ENCODE measurements at places on chromosomes 3 and 15. TPM values are rescaled to one million over a fixed set of nuclear protein-coding genes. Genes with fewer than 3 reads are reported as not detected.
A peak's percentile ranks its signal among the peaks of the same experiment; 100 is the strongest.

Gene CADPS
- polyA plus RNA-seq = 0.05 TPM

Gene TNFSF10
- polyA plus RNA-seq = 16.2 TPM

Gene RASGRF1
- polyA plus RNA-seq = not detected

Gene BCHE
- 18.4 TPM for polyA plus RNA-seq

- DNase-seq = no peak
Observed at GRCh38 chr3:146044046-146044445, 116.9 kb downstream of the PLOD2 start.

DNA sequence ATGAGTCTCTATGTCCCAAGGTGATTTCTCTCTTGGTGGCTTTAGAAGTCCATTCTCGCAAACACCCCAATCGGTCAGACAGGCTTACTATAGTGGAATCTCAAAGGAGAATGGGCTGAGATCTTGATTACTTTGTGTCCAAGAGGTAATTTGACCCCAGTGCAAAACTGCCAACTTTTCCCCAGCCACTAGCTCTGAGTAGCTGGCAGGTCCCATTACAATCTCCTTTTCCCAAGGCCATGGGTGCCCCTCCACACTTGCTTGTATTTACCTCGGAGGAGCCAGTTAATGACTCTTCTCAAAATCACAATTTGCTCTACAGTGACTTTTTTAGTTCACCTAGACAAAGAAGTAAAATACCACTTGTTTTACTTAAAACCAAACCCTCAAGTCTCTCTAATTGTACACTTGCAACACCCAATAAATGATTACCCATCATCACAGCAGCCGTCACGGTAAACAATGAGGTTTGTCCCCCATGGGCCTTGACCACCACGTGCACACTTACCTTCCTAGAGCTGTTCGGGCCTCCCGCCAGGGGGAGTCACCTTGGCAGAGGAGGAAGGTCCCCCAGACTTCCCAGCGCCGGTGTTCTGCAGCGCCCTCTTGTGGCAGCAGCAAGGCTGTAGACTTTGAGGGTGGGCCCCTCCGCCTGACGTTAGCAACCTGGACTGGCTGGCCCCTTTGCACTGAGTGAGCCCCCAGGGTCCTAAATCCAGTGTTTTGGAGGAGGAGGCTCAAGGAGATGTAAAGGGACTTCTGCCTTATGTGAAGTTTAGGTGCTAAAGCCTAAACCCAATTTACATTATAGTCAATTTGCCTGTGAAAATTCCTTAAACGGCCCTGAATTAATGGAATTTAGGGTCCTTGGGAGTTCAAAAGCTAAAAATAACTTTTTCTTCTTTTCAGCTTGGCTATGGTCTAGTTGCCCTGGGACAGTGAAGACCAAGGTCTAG, 18.7 kb upstream of the HDAC11 start:
- peak; percentile 84 for DNase-seq

DNA sequence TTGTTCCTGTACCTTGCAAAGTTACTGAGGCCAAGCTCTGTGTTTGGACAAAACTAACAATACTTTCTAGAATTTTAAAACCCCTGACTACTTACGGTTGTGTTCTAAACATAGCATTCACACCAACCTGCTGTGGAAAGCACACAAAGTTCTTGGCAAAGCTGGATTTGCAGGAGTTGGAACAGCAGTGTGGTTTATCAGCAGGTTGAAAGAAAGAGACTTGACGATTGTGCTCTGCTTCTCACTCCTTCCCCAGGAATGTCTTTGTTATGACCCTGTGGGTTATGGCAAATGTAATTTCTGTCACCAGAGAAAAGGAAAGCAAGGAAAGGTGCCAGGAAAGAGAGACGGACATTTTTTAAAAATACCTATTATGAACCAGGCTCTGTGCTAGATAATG, 165.5 kb upstream of the TGFBR2 start:
- DNase-seq = no peak

GRCh38 chr3:146598535-146598934, 6.6 kb downstream of the PLSCR5 start:
- no peak for DNase-seq

DNA sequence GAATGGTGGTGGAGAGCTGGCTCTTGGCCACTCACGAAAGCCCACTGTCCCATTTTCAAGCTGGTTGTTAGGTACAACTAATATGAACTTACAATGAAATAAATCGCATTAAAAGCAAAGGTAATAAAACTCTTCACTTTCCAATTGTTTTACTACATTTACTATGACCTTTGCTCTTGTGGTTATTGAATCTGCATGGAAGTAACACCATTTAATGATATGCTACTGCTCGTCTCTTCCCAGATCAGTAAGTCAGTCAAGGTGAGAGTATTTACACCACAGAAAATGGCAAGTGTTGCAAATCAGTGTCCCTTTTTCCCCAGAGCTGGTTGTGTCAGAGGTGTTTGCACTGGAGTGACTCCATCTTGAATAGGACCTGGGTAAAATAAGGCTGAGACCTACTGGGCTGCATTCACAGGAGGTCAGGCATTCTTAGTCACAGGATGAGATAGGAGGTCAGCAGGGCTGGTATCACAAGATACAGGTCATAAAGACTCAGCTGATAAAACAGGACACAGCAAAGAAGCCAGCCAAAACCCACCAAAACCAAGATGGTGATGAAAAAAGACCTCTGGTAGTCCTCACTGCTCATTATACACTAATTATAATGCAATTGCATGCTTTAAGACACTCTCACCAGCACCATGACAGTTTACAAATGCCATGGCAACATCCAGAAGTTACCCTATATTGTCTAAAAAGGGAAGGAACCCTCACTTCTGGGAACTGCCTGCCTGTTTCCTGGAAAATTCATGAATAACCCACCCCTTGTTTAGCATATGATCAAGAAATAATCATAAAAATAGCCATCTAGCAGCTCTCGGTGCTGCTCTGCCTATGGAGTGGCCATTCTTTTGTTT, 57.6 kb downstream of the FRMD4B start:
- no peak for DNase-seq

GRCh38 chr3:67067251-67067650, 69.1 kb downstream of the KBTBD8 start:
- no peak for DNase-seq

DNA sequence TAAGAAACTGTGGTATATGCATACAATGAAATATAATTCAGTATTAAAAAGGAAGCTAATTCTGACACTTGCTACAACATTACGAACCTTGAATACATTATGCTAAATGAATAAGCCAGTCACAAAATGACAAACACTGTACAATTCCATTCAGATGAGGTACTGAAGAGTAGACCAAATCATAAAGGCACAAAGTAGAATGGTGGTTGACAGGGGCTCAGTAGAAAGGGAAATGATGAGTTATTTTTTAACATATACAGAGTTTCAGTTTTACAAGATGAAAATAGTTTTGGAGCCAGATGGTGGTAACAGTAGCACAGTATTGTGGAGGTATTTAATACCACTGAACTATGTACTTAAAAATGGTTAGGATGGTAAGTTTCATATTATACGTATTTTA, 254.6 kb upstream of the RBMS3 start:
- DNase-seq = no peak

GRCh38 chr3:131597816-131598215, 95.0 kb upstream of the MRPL3 start:
- no peak for DNase-seq

DNA sequence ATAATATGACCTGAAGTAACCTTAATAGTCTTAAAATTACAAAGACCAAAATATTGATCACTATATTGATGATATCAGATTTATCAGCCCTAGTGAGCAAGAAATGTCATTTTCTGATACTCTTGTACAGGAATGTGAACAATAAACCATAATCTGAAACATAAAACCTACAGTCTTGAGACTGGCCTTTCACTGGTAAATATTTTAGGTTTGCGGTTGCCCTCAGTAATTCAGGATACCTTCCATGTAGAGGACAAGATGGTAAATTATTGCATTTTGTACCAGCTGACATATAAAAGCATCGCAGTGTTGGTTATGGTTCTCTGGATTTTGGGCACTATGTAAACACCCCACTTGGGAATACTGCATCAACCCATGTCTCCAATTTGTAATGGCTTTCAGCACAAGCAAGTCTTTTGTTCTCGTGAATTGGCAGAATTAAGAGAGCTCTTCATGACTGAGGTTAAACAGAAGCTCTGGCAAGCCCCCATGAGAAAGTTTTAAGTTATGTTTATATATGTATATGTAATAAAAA, 128.5 kb downstream of the LMLN start:
- no peak for DNase-seq

DNA sequence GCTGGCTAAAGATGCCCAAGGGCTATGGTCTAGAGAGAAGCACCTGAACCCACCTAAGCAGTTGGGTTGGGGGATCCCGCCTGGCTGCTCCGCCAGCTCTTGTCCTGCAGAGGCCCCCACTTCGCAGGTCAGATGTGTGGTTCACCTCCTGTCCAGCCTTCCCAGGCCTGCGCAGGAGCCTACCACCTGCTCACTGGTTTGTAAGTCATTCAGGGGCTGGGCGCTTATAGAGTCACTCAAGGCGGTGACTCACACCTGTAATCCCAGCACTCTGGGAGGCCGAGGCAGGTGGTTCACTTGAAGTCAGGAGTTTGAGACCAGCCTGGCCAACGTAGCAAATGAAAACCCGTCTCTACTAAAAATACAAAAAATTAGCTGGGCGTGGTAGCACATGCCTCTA, 3.9 kb upstream of the FURIN start:
- no peak for DNase-seq

DNA sequence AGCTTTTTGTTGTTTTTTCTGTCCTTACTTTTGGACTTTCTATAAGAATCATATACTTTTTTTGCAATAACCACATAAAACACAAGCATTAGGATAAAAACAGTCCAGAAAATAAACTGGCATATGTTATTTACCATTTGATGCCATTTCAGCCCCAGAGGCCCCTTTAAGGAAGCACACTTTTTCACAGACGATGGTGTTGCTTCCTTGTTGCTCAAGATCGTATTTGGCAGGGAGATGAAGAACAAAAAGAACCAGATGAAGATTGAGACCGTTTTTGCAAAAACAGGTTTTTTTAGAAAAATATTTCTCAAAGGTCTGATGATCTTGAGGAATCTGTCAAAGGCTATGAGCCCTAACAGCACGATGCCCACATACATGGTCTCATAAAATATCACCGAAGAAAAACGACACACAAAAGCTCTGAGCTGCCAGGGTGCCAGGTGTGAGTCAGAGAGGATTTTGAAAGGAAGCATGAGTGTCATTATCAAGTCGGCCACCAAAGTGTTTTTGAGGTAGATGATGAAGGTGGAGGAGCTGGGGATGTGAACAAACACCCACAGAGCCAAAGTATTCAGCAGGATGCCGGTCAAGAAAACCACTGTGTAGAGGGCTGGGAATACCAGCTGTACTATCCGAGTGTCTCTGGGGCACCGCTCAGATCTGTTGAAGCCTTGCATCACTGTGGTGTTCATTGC, 902 bp downstream of the P2RY13 start:
- DNase-seq = no peak

- no peak for DNase-seq
Observed at GRCh38 chr3:78801926-78802561, 965.8 kb downstream of the ROBO1 start.

DNA sequence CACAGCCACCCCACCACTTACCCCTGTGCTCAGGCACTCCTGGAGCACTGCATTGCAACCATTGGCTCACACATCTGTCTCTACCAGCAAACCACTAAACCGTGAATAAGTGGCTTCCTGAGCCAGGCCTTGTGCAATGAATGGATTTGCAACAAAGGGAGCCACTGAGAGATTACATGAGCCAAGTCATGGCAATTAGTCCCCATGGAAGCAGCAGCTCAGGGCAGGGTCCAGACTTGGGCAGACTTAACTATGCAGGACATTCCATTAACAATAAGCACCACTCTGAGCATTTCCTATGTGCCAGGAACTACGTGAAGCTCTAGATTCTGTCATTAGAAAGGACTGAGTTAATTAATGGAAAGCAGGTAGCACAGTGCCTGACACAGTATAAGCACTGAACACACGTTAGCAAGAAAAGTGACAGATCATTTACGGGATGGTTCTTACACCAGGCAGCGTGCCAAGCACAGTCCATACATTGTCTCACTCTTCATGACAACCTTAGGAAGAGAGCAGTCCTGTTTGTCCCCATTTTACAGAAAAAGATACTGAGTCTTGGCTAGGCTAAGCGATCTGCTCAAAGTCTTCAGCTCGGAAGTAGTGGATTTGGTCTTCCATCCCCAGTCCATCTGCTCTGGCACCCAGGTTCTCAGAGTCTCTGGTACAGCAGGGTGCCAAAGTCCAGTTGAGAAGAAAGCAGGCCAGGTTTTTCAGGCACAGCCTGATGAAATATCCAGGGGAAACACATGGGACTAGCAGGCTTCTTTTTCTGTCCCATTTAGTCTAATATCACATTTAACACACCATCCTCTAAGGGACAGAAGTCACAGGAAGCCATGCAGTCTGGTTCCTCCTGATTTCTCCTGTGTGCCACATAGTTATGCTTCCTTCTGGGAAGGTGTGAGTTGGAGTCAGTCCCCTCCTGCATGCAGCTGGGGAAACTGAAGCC, 44.1 kb downstream of the LIPC start:
- DNase-seq = no peak

DNA sequence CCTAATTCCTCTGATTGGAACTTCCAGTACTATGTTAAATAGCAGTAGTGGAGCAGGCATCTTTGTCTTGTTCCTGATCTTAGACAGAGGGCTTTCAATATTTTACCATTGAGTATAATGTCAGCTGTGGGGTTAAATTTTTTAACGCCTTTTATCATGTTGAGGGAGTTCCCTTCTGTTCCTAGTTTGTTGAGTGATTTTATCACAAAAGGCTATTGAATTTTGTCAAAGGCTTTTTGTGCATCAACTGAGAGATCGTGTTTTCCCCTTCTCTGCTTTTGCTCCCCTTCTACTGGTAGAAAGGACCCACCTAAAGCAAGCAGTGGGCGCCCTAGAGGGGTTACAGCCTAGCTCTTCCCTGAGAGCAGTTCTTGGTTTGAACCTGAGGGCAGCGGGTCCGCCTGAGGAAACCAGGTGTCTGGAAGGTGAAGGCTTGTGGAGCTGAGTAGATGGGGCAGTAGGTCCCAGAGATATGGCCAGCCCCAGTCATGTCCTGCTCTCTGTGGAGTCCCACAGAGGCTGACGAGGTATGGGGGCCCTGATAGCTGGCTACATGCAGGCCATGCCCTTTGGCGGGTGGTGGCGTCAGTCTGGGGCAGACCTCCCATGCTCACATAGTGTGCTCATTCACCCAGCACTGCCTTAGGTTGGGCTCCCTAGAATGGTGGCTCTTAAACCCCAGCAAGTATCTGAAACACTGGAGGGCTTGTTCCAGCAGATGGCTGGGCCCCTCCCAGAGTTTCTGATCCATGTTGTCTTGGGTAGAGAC, 11.3 kb downstream of the HDAC11 start:
- DNase-seq = no peak

DNA sequence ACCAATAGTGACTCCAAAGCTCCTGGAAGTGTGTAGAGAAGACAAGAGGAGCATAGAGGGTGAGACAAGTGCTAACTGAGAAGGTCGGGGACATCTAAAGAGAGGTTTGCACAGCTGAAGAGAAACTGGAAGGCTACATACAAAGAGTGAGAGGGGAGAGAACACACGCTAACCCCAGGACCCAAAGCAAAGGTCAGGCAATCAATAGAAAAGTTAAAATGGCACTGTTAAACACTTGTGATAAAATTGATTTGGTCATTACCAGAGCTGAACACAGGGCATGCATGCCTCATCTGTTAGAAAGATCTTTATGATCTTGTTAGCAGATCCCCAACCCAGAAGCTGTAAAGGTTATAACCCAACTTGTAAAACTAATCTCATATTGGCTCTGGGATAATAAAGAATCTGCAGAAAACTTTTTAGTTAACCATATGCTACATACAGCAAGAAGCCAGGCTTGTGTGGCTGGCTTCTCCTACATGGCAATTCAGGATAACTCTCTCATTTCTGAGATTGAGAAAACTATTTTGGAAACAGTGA, 212.6 kb upstream of the ICE2 start:
- DNase-seq = no peak

GRCh38 chr15:100959066-100960050, 40.2 kb downstream of the LRRK1 start:
- DNase-seq = no peak
